ENCODE measurements at places on chromosomes 7 and 10.
A peak's percentile ranks its signal among the peaks of the same experiment; 100 is the strongest.

DNA sequence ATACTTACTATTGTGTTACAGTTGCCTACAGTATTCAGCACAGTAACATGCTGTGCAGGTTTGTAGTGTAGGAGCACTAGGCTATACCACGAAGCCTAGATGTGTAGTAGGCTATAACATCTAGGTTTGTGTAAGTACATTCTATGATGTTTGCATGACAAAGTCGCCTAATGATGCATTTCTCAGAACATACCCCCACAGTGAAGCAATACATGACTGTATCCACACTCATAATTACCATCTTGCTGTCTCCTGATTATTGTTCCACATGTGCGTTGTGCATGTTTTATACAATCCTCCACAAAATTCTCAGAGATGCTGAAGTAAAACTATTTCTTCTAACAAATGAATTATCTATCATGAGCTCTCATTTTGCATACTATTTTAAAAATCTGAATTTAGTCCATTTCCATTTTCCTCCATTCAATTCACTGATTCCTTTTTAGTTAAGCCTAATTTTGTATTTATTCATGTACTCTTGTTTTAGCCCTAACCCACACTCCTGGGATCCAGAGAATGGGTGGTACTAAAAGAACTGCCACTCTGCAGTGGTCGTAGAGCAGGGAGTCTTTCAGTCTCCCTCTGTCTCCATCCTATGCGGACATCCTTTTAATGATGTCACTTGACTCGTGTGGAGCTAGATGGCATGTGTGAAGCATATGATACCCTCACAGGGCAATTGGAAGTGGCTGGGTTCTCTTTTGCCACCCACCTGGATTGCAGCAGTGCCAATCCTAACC lies 67.6 kb upstream of the CAV2 start:
- no peak for DNase-seq

- DNase-seq, result no peak
Measured at GRCh38 chr7:30909431-30909830, 2.2 kb upstream of the AQP1 start.

GRCh38 chr7:90645784-90646183 lies 49.7 kb downstream of the CDK14 start:
- peak; percentile 76 for DNase-seq

DNA sequence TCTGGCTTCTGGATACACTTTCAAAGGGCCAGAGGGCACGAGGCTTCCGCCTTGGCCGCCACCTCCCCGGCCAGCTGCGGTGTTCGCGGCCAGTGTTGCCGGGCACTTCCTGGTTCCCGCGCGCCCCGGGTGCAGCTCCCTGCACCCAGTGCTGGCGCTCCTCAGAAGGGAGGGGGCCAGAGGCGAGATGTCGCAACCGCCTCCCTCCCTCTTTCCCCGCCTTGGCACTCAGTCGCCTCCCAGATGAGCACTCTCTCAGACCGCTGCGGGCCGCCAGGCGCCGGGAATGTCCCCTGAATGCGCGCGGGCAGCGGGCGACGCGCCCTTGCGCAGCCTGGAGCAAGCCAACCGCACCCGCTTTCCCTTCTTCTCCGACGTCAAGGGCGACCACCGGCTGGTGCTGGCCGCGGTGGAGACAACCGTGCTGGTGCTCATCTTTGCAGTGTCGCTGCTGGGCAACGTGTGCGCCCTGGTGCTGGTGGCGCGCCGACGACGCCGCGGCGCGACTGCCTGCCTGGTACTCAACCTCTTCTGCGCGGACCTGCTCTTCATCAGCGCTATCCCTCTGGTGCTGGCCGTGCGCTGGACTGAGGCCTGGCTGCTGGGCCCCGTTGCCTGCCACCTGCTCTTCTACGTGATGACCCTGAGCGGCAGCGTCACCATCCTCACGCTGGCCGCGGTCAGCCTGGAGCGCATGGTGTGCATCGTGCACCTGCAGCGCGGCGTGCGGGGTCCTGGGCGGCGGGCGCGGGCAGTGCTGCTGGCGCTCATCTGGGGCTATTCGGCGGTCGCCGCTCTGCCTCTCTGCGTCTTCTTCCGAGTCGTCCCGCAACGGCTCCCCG lies at the start of gene FFAR4:
Gene FFAR4 (plus strand): TSS at position 231 of the 842 bp plus-strand sequence. CDS start 56 bp downstream, at position 287.
- no peak for DNase-seq

DNA sequence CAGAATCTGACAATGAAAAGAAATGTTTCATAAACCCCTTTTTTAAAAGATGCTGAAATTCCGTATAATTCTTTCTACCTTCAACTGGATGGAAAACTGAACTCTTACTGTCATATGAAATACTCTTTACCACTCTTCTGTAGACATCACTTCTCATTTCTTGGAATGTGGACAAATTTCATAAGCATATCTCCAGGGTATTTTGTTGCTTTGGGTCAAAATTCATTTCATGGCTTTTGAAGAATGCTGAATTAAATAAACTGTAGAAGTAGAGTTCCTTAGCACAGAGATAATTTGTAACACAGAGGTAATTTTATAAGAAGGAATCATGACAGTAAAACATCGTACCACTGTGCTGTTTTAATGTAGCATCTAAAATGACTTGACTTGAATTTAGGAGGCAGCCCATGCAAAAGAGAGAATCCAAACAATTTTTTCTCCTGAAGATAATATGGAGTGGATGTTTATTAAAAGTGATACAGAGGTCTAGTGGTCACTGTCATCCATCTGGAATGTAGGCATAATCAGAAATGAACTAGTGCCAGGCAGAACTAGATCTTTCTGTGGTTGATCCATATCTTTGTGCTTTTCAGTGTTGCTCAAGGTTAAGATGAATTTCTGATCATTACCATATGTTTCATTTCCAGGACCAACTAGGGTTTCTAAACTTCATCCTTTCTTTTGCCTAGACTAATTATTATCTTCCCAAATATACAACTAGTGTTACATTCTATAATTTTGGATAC lies 492.0 kb downstream of the KIF20B start:
- no peak for DNase-seq

DNA sequence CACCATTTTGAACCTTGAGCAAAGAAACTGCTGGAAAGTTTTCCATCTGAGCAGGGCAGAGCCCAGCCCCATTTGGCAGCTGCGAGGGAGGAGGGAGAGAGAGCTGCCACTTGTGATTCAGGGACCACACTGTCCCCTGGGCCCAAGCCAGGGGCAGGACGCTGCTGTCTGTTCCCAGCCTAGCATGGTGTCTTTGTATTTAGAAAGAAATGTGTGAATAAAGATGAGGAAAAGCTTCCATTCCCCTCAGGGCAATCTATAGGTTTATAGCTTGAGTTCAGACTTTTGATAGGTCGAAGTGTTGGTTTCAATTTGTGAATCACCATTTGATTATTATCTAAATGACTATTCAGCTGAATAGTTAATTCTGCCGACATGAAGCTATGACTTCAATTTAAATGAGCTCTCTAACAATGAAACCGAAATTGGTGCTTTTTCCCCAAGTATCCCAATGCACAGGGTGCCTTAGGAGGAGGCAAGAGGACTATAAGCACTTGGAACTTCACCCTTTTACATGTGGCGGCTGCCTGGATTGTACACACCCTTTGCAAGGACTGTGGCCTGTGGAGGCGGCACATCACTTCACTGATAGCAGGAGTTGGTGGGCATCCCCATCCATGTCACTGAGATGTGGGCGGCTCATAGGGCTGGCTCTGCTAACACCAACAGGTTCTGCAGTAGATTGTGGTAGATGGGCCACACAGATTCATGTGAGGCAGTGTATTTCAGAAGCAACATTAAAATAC lies 223.5 kb downstream of the CCDC3 start:
- DNase-seq, result no peak

DNA sequence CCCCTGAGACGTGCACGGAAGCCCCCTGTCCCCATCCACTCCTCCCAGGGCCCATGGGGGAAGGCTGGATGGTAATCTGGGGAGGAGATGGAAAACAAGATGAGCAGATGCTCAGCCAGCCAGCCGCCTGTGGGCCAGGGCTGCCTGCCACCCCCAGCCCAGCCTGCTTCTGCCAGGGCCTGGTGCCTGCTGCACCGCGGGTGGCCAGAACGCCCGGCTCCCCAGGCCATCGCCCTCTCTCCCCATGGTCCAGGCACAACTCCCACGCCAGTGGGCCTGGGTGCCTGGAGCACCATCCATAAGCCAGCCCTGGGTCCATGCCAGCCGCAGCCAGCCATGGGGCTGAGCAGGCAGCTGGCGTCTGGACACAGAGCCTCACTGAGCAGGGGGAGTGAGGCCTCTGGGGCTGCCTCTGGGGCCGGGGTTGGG lies 57.2 kb upstream of the ELN start:
- DNase-seq, result no peak

DNA sequence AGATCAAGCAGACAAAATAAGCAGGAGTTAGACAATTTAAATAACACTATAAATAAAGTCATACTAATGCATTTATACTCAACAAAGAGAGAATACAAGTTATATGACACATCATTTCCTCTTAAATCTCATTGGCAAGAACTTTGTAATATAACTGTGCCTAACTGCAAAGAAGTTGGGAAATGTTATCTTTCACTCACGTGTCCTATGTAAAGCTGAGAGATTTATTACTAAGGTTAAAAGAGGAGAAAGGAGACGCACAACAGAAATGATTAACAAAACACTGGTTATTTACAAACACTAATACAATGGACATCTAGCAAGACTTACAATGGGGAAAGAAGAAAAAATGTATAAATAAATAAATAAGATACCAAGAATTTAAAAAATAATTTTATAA lies 12.7 kb upstream of the TMEM273 start:
- no peak for DNase-seq

GRCh38 chr10:104580774-104581675 lies 60.1 kb upstream of the SORCS3 start:
- DNase-seq, result peak; percentile 77

DNA sequence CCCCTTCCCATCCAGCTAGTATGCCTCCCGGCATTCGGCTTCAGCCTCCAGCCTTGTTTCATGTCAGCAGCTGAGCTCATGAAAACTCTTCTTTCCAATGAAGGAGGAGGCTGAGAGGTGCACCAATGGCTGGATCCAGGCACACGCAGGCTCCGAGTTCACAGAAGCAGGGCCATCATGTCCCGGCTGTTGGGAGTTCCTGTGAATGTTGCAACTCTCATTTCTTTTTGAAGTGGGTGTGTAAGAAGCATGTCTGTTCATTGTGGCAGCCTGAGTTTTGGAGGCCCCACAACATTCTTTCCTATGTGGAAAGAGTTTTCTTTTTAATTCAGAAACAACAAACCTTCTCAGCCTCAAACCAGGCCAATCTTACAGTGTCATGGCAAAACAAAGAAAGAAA lies 89.7 kb downstream of the PTPRE start:
- no peak for DNase-seq

DNA sequence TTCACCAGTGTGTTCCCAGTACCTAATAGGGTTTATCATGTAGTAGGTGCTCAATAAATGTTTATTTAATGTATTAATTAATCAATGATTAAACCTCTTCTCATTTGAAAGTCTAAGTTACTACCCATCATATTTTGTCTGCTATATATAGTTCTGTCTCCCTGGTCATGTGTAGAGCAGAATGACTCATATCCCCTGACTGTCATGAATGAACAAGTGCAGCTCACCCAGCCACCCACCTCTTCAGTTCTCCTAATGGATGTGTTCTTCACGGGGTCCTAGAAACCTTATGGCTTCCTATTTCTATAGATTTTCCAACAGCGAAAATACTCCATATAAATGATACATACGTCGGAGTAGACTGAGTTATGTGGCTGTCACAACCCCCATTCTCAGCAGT lies 64.5 kb downstream of the HIF1AN start:
- no peak for DNase-seq

DNA sequence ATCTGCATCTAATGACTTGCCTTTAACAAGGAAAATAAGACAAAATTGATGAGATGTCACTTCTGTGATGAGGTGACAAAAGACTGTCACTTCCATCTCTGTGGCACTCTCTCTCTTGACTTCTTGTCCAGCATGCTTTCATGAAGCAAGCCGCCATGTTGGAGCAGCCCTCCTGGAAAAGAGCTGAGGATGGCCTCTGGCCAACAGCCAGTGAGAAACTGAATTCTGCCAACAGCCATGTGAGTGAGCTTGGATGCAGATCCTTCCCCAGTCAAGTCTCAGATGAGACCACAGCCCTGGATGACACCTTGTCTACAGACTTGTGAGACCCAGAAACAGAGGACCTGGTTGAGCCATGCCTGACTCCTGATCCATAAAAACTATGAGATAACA lies 412.6 kb upstream of the SHH start:
- no peak for DNase-seq

DNA sequence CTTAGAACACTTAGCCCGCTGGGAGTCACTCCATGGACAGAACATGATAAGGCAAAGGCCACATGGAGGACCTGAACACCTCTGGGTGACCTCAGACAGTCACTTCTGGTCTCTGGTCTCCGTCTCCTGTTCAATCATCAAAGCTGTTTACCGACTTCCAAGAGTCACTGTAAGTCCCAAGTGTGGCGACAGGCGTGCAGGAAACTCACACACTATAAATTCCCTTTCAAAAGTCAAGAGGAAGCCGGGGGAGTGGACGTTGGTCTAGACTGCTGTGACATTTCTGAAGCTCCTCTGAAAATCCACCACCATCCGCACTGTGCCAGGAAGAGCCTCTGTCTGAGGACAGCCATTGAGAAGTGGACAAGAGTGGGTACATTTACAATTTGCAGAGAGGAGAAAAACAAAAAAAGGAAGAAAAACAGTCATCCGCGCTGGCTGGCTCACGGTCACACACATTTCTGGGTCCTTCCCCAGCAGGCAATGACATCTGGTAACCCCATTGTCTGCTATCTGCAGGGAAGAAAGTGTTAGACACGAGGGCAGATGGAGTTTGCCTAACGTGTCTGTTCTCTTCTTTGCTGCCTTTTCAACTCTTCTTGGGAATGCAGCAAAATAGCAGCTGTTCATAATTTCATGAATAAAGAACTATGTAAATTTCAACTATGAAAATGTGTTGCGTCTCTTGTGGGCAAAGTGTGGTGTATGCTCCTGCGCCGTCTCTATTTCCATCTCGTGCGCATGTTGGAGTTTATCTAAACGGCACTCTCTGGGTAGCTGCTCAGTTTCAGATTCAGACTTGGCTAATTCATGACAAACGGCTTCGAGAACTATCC lies 32.9 kb upstream of the CUX1 start:
- no peak for DNase-seq
